Choroid plexus epithelial cell (primary cell): ENCODE measurements at places on chromosomes 16 and 17.
A peak's percentile ranks its signal among the peaks of the same experiment; 100 is the strongest.

GRCh38 chr17:31877911-31878702 is 19.1 kb upstream of the COPRS start:
- DNase-seq: peak; percentile 96

DNA sequence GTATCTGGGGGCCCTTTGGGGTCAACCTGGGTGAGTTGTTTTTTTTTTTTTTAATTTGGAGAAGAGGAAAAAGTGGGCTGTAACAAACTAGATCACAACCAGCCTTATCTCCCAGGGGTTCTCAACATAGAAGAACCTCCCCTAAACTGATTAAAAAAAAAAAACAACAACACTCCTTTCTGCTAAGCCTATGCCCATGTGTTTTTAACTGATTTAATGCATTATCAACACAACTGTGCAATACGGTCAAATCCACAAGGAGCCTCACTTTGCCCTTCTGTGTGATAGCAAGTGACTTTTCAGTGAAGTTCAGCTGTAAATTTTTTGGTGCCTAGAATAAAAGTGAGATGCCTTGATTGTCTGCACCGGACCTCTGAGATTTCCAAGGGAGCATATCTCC is 646 bp downstream of the MYH11 start:
- no peak for DNase-seq

DNA sequence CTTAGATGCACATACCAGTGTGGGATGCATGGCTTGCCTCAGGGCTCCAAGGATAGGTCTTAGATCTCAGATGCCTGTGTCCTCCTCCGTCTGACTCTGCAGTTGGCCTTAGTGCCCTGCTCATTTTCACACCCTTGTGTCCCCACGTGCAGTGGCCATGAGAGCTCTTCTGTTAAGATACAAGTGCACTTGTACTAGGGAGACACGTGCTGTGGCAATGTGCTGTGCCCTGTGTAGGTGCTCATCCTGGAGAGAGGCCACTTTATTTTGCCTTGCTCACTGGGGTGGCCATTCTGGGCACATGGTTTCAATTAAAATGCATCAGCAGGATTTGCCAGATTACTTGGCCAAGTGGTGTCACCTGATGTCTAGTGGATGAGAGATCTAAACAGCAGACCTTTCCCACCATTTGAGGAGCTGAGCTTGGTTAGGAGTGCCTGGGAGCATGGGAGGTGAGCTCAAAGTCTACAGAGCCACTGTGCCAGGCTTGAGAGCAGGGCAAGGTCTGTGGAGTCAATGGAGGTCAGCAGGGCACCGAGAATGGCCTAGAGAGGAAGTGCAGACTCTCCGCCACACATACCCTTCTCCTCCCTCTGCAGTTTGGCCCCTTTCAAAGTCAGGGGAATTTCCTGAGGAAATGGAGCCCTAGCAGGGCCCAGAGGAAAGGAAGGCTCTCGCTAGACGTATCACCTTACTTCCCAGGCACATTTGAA is 25.2 kb upstream of the SMPD3 start:
- no peak for DNase-seq

- peak; percentile 59 for DNase-seq
Observed at GRCh38 chr16:11136600-11136999, 119.4 kb downstream of the SOCS1 start.

GRCh38 chr16:9170470-9170869 is 79.0 kb downstream of the HAPSTR1 start:
- no peak for DNase-seq

- DNase-seq: no peak
Observed at GRCh38 chr17:12603566-12603965, 62.1 kb upstream of the MYOCD start.

DNA sequence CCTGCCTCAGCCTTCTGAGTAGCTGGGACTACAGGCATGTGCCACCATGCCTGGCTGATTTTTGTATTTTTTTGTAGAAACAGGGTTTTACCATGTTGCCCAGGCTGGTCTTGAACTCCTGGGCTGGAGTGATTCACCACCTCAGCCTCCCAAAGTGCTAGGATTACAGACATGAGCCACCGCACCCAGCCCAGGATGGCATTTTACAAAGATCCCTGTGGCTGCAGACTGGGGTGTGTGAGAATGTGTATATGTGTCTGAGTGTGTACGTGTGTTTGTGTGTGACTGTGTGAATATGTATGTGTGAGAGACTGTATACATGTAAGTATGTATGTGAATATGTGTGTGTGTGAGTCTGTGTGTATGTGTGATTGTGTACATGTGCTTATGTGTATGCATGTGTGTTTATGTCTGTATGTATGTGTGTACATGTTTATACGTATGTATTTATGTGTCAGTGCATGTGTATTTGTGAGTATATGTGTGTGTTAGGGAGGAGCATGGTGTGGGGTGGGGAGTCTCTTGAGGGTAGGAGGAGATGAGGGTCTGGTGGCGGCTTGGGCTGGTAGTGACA is 17.0 kb downstream of the RPTOR start:
- no peak for DNase-seq

DNA sequence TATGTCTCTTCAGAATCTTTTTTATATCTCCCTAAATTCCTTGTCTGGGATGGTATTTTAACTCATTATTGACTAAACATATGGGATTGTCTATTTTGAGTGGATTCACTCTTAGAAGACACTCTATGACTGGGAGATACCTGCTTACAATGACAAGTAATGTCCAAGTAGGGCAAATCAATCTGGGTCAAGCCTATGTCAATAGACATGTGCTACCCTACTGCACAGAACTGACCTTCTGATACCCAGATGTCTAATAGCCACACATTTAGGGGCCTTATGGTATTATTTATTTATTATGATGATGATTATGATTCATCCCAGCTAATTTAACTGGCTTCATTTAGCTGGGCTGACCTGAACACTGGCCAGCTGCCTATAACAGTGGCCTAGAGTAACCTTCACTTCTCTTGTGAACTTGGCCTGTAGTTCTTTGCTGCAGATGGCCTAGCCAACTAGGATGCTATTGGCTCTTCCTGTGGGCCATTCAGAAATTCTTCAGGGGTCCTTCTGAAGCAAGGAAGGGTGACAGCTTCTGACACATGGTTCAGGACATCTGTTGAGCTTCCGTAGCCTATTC is 138.0 kb downstream of the ANKFN1 start:
- DNase-seq: no peak

DNA sequence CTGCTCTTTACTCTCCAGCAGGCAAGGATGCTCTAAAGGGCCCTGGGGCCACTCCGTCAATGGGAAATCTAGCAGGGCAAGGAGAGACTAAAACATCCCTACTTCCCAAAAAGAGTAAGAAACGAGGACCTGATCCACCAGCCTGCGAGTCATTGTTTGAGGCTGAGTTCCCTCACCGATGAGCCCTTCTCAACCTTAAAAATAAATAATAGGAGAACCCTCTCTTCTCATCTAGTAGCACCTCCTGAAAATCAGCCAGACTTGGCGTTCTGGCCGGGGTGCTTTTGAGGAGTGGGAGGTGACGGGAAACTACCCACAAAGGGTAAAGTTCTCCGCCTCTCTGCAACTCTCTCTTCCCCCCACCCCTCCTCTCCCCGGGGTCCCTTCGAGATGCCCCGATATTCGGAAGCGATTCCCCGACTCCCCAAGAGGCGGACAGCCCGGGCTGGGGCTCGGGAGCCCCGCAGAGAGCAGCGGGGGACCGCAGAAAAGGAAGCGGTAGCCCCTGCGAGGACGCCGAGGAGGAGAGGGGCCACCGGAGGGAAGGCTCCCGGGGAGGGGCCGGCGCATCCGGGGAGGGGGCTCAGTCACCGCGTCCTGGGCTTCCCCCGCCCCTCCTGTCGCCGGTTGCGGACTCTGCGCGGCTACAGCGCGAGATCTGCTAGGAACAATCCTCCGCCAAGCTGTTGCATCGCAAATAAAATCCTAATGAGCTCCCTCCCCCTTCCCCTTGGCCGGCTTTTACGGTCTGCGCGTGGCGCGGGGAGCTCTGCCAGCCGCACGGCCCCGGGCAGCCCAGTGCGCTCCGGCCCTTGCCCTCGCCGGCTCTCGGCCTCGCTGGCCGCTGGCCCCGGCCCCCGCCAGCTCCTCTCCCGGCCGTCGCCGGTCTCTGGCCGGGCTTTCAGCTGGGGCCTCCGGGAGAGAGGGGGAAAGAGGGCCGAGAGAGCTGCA is 1.3 kb downstream of the HOXB9 start:
- DNase-seq: no peak

DNA sequence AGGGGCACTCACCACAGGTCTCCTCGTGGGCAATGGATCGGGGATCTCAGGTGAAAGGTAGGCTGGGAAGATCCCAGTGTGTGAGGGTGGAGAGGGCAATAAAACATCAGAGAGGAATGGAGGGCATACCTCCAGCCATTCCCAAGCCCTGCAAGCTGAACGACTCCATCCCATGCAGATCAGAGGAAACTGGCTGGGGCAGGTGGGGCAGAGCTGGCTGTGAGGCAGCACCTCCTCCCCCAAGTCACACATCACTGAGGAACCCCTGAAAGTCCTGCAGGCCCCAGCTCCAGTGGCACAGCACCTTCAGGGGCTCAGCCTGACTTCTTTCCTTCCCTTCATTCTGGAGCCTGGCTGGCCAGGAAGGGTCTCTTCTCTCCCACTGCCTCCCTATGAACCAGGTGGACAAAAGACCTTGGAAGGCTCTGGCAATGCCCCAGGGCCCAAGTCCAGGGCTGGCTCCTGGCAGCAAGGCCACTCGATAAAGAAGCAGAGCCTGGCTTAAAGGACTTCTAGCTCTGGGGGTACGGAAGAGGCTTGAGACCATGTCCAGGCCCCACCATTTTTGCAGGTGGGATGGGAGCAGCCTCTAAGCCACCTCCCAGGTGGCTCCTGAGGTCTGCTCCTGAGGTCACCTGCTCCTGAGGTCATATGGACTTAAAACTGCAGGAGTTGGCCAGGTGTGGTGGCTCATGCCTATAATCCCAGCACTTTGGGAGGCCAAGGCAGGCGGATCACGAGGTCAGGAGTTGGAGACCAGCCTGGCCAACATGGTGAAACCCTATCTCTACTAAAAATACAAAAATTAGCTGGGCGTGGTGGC is 13.5 kb upstream of the TMEM208 start:
- no peak for DNase-seq

- DNase-seq: no peak
Observed at GRCh38 chr17:10745231-10745630, 15.4 kb upstream of the TMEM220 start.

GRCh38 chr17:1467898-1468492 is 12.0 kb upstream of the CRK start:
- DNase-seq: peak; percentile 78

DNA sequence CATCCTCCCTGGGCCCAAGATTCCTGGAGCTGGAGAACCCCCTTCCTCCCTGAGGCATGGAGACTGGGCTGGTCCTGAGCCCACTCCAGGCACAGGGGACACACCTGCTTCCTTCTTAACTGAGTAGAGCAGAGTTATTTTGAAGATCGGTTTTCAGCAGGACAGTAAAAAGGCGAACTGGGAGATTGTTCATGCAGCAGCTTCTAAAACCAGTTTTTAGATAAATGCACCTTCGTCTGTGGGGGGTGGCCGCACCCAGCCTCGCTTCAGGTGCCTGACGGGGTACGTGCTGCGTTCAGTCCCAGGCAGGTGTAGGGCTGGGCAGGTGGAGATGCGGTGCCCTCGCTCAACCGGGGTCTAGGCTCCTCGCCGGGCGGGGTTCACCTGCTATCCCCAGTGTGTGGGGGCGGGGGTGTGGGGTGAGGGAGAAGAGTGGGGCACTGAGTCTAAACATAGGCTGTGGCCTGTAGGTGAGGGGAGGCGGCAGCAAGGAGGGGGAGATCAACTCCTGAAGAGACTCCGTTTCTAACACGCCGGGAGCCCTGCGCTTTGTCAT is 69.5 kb downstream of the JPH3 start:
- no peak for DNase-seq

DNA sequence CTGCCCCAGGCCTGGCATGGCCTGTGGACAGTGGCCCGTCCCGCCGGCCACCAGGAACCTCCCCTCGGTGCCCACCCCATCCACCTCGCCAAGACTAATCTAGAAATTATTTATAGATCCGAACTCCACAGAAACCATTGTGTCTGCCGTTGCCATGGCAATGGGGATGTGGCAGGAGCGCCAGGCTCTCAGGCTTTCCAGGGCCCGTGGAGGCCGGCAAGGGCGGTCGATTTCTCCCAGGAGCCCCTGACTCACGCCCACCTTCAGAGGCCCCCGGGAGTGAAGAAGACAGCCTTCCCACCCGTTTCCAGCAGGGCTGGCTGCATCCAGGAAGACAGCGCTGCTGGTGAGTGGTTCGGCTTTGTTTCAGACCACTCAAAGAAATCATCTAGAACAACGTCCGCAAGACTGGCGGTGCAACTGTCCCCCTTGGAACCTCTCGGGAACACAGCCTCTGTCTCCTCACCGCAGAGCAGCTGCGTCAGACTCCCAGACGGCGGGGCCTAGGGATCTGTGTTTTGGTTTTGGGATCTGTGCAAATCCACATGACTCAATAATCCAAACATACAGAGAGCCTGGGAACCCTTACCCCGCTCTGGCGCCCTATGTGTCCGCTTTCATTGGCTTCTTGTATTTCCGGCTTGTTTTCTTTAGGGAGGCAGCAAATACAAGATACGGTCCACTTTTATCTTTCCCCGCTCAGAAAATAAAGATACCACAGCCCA is 48.5 kb upstream of the ZCCHC14 start:
- DNase-seq: peak; percentile 75

- no peak for DNase-seq
Observed at GRCh38 chr17:17134957-17135333, 71.2 kb downstream of the PLD6 start.

GRCh38 chr17:41973408-41973811 is 6.8 kb downstream of the CNP start:
- DNase-seq: no peak

DNA sequence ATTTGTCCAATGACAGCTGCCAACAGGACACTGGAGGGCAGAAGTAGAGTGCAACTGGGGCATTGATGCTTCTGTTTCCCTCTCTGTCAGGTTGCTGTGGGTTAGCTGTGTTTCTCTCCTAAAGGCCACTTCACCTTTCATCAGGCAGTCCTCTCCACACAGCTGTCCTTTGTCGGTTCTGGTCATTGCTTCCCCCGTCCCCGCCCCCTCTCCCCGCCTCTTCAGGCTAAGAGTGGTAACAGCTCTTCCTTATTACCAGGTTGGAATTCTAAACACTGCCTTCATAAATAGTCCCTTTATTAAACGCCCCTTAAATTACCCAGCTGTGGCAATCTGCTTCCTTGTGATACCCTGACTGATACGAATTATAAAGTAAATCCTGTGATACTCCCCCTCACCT is 31.8 kb upstream of the NSRP1 start:
- no peak for DNase-seq

GRCh38 chr16:69319381-69319780 is 8.2 kb downstream of the VPS4A start:
- no peak for DNase-seq
